ENCODE measurements at places on chromosomes 6 and 20.

DNA sequence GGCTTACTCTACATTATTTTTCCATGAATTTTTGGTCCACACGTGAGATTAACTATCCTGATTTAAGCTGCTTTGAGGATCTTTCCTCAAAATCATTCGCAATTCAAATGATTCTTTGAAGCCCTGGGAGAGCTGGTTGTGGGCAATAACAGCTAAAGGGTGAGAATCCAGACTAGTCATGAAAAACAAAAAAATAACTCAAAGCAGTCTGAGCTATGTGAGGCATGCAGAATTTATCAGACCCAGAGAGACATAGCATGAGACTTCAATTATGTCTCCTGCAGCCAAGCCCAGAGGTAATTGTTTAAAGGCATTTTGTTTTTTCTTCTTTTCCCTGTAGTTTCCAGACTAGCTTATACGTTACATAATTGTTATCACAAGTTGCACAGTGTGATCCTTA lies 517.3 kb upstream of the PTCHD4 start:
- peak; percentile 17 for DNase-seq

- no peak for DNase-seq
Observed at GRCh38 chr6:44559486-44560270, 172.2 kb downstream of the CDC5L start.

GRCh38 chr6:108661430-108661829 lies 100.7 kb downstream of the FOXO3 start:
- no peak for DNase-seq

DNA sequence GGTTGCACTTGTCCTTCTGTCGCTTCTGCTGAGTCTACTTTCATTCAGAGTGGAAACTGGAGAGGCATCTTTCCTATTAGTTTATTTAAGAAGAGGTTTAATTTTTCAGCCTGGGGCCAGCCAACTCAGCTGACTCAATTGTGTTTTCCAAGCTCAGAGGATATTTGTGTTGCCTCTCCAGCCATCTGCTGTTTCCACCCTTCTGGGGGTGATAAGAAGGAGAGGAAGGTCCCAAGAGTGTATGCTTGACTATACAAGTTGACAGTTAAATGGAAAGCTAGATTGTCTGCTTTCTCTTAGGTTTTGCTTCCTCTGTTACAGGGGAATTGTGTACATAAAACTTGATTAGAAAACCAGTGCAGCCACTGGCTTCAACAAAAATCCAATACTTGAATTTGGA lies 3.0 kb downstream of the PSMF1 start:
- DNase-seq = no peak

- DNase-seq = no peak
Observed at GRCh38 chr20:33312583-33312982, 29.6 kb downstream of the BPIFB1 start.

DNA sequence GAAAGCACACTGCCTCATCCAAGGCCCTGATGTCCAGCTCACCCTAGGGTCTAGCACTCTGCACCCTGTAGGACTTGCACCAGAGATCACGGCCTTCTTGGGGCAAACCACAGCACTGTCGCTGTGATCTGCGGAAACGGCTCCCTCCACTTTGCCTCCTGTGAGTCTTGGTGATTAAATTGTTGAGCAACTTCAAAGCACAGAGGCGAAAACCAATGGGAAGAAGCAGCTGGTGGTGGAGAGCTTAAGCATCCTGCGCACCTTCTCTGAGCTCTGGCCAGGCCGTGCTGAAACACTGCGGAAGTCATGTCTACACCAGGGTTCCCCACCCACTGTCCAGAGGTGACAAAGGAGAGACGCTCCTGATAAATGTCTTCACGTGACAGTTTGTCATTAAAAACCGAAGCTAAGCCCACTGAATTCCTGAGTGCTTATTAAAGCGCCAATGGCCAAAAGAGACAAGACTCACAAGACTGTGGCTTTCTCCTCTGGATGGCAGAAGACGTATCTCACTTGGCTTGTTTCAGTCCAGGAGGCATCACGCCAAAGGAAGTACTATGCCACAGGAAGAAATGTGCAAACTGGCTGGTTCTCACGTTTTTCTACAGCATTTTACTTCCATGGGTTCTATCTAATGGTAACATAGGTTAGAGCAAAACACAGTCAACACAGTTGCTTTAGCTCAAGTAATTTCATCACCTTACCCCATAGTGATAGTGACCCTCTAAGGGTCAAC lies 3.1 kb downstream of the RAMACL start:
- no peak for DNase-seq

GRCh38 chr6:15001326-15001910 lies 244.5 kb upstream of the JARID2 start:
- DNase-seq = no peak

DNA sequence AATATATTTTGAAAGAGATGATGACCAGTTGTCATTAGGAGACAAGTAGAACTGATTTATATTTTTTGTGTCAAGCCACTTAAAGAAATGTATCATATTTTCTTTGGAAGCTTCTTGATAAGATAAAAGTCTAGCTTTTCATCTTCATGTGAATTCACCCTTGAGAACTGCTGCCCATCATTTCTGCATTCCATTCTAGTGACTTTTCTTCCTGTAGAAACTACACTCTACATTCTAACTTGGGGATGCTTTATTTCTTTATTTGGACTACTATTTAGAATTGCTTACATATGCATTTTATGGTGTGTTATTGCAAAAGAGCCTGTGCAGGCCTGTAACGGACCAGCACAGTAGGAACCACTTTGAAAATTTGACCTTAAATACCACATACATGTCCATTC lies 335.0 kb upstream of the KCNQ5 start:
- no peak for DNase-seq

- no peak for DNase-seq
Observed at GRCh38 chr20:34561661-34562060, 3.1 kb downstream of the MAP1LC3A start.

- DNase-seq = no peak
Observed at GRCh38 chr20:9368893-9369292, 145.5 kb upstream of the LAMP5 start.
